ENCODE measurements at places on chromosomes 6 and 20.

DNA sequence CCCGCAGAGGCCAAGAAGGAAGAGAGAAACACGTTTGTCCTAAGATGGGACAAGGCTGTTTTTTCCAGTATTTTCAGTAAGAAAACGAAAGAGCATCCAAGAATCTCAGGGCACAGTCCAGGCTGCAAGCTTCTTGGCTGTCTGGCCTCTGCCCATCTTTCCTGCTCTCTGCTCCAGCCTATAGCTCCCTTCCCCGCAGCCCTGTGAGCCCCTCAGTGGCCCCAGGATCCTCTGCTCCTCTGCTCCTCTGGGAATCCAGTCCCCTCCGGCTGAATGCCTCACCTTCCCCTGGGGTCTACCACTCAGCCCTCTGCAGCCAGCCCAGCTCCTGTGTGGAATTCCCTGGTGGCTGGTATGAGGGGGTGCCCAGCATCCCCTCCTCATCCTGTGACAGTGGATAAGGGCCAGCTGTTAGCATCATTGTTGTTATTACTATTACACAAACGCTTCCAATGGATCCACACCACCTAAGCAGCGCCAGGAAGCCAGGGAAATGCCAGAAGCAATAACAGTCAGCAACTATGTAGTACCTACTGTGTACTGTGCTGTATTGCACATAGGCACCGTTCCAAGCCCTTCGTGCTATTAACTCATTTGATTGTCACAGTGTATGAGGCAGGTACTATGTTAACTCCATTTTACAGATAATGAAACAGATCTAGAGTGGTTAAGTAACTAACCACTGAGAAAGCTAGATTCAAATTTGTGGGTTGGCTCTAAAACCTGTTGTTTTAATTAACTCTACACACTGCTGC lies 60.3 kb upstream of the PTPN1 start:
- DNase-seq, result no peak

DNA sequence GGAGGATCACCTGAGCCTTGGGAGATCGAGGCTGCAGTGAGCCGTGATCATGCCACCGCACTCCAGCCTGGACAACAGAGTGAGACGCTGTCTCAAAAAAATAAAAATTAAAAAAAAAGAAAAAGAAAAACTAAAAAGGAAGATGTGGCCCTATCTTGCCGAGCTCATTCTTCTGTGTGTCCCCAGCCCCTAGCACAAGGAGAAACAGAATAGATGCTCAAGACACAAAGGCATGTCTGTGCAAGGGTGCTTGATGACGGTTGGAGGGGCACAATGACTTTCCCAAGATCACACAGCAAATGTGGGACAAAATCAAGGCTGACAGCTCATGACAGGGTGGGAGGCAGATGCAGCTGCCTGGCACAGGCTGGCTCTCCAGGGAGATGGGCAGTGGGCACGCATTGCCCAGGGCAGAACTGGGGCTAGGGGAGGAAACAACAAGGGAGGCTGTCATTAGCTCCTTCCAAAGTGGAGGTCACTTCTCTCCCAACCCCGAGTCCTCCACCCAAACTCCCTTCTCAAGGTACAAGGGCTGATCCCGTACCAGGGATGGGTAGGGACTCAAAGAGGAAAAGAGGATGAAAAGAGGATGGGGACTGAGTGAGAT lies 775 bp upstream of the NRSN2 start:
- DNase-seq, result no peak

DNA sequence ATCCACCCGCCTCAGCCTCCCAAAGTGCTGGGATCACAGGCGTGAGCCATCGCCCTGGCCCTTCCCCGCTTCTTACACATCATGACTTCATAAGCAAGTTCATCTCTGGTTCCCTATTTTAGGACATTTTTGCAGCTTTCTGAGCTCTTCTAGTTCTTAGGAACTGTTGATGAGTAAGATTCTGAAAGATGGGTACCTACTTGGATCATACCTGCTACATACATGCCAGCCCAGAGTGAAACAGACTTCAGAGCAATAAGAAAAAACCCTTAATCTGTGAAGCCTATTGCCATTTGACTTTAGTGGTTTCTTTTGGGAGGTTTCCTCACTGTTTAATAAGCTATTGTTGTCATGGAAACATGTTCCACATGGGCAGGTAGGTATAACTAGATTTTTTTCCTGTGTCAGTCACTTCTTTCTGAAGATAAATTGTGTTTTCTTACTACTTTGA lies 27.9 kb upstream of the TMEM217 start:
- DNase-seq, result no peak

GRCh38 chr6:29676981-29677601 lies 3.9 kb downstream of the ZFP57 start:
- DNase-seq, result no peak

- DNase-seq, result no peak
Observed at GRCh38 chr20:57792386-57793080, 82.7 kb upstream of the PMEPA1 start.

DNA sequence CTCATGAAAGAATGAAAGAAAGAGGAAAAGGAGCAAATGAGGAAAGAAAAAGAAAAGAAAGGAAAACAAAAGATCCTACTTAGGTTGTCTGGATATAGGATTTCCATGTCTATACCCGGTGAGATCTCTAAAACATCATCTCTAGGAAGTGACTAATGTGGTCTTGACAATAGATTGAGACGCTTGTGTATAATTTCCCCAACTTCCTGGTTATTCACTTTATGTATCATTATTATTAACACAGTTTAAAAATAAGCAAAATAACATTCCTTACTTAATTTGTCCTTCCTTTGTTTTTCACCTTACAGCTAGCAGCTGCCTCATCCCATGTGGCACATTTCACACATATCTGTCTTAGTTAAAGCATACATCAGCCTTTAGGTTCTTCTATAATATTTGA lies 27.0 kb downstream of the LAMA4 start:
- no peak for DNase-seq

GRCh38 chr6:163489584-163489983 lies 75.1 kb downstream of the QKI start:
- no peak for DNase-seq

DNA sequence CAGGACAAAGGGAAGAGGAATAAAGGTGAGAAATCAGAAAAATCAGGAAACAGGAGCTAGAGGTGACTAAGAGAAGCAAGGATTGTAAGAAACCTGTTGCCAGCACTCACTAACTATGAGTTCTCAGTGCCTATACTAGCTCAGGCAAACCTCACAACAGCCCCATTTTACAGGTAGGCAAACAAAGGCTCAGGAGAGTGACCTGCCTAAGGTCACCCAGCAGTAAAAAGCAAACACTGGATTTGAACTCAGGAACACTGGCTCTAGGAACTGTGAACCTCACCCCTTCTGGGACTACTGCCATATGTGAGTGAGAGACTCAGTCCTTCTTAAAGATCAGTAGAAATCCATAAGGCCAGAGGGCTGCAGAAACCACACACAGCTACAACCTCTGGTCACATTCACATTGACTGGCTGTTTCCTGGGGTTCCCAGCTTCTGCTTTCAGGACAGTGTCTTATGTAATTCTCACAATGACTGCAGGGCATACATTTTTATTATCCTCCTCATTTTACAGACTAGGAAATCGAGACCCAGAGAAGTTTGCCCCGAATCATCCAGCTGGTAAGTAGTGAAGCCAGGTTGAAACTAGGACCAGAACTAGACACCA lies 80.7 kb upstream of the MAFB start:
- no peak for DNase-seq

DNA sequence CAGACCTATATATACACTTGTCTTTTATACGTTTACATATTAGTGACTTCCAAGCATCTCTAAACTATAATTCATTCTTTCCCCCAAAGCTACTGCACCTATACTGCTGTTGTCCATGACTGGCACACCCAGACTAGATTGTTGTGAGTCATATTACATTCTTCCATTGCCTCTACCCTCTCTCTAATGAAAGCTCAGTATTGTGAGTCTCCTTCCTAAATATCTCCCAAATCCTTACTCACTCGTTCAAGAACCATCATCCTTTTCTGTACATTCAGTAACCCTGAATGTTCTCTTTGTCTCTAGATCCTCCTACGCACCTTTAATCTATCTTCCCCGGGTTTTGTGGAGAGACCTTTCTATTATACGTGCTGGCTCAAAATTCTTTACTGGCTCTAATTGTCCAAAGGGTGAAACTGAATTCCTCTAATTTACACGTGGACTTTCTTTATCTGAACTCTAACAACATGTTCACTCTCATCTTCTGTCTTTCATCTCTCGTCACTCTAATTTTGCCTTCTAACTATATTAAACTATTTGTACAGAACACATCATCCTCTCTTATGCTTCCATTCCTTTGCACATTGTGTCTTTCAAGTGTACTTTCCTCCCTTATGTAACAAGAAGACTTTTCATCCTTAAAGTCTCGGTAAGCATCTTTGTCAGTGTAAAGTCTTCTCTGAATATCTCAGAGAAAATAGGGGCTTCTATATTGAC lies 109.3 kb downstream of the IBTK start:
- no peak for DNase-seq

DNA sequence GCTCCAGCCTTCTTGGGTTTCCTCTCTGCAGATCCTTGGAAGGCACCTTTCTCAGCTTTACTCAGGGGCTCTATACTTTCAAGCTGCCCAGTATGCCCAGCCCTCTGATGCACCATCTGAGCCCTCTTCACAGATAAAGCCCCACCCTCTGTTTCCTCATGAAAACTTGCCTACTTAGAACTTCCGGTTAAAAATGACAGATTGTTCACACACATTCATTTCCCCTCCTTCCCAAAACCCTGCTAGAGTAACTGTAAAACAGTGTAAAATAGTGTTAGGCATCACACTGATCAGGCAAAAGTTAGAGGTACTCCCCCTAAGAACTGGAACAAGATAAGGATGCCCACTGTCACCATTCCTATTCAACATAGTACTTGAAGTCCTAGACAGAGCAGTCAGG lies 14.0 kb upstream of the GCM1 start:
- DNase-seq, result no peak

- no peak for DNase-seq
Observed at GRCh38 chr6:29757282-29757681, 34.0 kb downstream of the HLA-F start.

- no peak for DNase-seq
Observed at GRCh38 chr6:135176464-135176863, 4.6 kb upstream of the MYB start.

GRCh38 chr6:27049863-27050781 lies 197.4 kb upstream of the PRSS16 start:
- no peak for DNase-seq

DNA sequence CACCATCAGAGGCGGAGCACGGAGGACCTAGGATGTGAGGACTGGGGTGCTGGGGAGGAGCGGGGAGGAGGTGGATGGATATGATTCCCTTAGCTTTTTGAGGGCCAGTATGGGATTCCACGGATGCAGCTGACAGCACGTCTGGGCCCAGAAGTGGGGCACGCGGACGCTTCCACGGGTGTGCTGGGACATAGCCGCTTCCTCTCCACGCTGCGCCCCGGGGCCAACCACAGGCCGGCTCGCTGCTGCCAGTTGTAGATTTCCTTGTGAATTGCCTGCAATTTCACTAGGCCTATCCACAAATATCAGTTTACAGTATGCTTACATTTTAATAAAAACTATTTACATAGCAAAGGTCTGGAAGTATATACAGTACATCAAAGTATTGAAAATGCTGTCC lies 23.9 kb downstream of the PAX1 start:
- no peak for DNase-seq

DNA sequence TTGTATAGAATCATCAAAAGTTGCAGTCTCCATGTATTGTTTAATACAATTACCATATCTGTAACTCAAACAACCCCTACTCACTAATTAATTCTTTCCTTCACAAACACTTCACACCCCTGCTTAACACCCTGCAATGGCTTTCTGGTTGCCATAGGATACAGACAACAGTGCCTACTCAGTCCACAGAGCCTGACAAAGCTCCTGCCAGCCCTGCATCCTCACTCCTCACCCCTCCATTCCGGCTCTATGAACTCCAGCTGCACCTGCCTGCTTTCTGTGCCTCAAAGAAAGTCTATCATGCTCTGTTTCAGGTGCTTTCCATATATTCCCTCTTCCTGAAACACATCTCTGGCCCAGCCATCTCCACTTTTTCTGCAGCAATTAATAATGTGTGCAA lies 253.4 kb downstream of the HACE1 start:
- DNase-seq, result no peak

DNA sequence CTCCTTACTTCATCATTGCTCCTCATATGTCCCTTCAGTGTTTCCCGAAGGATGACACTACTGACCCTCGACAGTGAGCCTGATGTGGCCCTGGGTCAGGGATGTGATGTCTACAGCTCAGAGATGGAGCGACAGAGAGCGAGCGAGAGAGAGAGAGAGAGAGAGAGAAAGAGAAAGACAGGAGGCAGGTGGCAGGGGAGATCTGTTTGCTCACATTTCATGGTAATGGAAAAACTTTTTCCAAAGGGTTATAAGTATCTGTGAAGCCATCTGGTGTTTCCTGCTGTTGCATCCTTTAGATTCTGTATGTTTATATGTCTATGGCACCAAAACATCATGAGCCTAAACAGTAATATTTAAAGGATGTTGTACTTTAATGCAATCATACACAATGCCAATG lies 77.2 kb downstream of the PPP1R3G start:
- no peak for DNase-seq

DNA sequence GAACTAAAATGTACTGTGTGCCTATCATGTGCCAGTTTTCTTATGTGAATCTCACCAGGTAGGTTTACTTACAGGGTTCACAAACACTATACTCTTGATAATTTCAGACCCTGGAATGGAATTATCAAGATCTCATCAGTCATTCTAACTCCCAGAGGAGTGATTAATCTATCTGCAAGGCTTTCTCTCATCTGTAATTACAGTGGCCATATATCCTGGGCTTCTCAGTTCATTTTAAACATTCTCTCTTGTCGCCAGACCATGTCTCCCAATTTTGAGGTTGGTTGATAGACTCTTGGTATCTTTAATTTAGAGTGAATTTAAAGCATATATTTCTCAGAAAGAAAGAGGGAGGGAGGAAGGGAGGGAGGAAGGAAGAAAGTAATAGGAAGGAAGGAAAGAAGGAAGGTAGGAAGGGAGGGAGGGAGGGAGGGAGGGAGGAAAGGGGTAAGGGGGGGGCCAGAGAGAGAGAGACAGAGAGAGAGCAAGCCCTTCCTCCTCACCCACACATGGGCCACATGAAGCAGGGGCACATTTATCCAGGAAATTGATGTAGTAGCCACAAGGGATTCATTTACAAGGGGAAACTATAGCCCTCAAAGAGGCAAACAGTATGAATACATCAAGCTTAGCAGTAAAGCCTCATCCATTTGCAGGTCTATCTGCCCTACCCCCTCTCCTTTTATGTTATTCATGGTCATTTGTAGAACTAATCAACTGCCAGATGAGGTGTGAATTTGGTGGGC lies 25.8 kb upstream of the NRSN1 start:
- DNase-seq, result no peak

DNA sequence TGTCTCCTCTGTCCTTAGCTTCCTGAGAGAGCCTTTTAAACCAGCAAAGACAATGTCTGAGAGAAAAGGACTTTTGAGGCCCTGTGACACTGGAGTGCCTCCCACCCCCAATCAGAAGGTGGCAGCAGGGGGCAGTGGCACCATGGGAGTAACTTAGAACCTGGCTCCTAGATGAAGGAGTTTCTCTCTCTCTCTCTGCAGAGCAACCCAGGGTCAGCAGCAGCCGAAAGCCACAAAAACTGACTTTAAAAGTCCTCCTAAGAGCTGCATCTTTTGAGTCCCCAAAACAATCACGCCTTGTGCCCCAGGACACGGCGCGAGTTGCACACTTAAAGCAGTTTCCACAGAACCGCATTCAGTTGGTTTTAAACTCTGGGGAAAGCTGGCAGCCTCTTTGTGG lies 5.3 kb upstream of the TCP11 start:
- DNase-seq, result no peak
